WTC11 (cell line): ENCODE measurements at places on chromosomes 11 and 22. TPM values are rescaled to one million over a fixed set of nuclear protein-coding genes. Genes with fewer than 3 reads are reported as not detected.

DNA sequence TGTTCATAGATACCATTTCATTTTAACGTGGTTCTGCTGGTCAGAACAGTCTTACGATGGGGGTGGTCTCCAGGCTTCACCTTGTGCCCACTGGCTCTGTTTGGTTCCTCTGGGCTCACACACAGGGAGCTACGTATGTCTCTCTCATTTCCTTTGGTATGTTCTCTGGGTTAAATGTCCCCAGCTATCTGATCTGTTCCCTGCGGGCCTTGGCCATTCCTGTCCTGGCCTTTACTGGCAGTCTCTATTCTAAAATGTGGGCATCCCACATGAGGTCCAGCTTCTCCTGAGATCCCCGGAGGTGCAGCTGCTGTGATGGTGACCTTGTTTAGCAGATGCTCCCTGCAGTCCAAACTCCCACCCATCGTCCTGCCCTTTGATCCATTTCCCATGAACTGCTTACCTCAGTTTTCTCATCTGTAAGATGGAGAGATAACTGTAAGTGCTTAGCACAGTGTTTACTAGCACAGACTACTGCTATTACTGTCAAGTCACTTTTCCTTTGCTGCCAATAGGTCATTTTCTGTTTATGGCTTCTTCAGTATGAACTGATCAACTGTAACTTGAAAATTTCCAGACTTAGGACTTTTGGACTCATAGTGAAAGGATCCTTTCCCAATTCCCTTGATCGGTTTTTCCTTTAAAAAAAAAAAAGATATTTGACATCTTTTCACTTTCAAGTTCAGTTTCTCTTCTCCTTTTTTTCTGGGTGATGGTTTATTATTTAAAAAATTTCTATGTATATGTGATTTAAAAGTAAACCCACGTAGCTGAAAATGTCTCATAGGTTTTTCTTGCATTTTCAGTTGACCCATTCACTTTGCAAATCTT, 92.9 kb downstream of the PTPRJ start:
- H3K4me1 ChIP-seq: peaks cover 5% of the 10 kb centered on the region
- no peak for DNase-seq
- H3K27ac ChIP-seq: no peak overlapping the region
- H3K4me3 ChIP-seq: no peak overlapping the region
- H3K36me3 ChIP-seq: no peaks in the 10 kb centered on the region

TSSK2 gene
- not detected in 3 replicates for total RNA-seq

GRCh38 chr11:116533186-116533825, 239.5 kb downstream of the BUD13 start:
- peak; percentile 52 for DNase-seq
- H3K36me3 ChIP-seq: peaks cover 4% of the 10 kb centered on the region
- H3K4me3 ChIP-seq: no peak overlapping the region
- peaks cover 15% of the 10 kb centered on the region for H3K27me3 ChIP-seq
- H3K4me1 ChIP-seq: peaks cover 11% of the 10 kb centered on the region

- no peaks in the 10 kb centered on the region for H3K36me3 ChIP-seq
- H3K4me3 ChIP-seq: peak overlapping the region; percentile 52
- peaks cover 60% of the 10 kb centered on the region for H3K27me3 ChIP-seq
- no peak overlapping the region for H3K27ac ChIP-seq
- DNase-seq: no peak
- peaks cover 3% of the 10 kb centered on the region; the same call in 1 of the 2 replicates for H3K4me1 ChIP-seq
Observed at GRCh38 chr22:29718949-29719898, 579 bp upstream of the CABP7 start.

GRCh38 chr11:64364911-64365310, 5.9 kb downstream of the RPS6KA4 start:
- H3K36me3 ChIP-seq: peaks cover 48% of the 10 kb centered on the region
- H3K4me1 ChIP-seq: peaks cover 7% of the 10 kb centered on the region
- H3K27me3 ChIP-seq: no peaks in the 10 kb centered on the region
- no peak overlapping the region for H3K4me3 ChIP-seq

DCDC1 gene
- total RNA-seq: 0.22 to 0.25 TPM (median 0.25 TPM) in 3 replicates

DNA sequence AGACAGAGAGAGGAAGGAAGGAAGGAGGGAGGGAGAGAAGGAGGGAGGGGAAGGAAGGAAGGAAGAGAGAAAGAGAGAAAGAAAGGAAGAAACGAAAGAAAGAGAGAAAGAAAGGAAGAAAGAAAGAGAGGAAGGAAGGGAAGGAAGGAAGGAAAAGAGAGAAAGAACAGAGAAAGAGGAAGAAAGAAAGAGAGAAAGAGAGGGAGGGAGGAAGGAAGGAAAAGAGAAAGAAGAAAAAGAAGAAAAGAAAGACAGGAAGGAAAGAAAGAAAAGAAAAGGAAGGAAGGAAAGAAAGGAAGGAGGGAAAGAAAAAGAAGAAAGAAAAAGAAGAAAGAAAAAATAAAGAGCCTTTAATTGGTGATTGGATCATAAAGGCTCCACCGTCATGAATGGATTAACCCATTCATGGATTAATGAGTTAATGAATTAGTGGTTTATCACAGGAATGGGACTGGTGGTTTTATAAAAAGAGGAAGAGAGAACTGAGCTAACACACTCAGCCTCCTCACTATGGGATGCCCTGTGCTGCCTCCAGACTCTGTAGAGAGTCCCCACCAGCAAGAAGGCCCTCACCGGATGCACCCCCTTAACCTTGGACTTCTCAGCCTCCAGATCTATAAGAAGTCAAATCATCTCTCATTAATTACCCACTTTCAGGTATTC, 9.0 kb upstream of the PLAAT2 start:
- no peak overlapping the region for H3K4me3 ChIP-seq
- H3K27ac ChIP-seq: no peak overlapping the region
- DNase-seq: no peak
- peaks cover 33% of the 10 kb centered on the region for H3K4me1 ChIP-seq
- H3K27me3 ChIP-seq: no peaks in the 10 kb centered on the region
